HL-60 (cell line): ENCODE measurements at places on chromosomes 6 and 20.

DNA sequence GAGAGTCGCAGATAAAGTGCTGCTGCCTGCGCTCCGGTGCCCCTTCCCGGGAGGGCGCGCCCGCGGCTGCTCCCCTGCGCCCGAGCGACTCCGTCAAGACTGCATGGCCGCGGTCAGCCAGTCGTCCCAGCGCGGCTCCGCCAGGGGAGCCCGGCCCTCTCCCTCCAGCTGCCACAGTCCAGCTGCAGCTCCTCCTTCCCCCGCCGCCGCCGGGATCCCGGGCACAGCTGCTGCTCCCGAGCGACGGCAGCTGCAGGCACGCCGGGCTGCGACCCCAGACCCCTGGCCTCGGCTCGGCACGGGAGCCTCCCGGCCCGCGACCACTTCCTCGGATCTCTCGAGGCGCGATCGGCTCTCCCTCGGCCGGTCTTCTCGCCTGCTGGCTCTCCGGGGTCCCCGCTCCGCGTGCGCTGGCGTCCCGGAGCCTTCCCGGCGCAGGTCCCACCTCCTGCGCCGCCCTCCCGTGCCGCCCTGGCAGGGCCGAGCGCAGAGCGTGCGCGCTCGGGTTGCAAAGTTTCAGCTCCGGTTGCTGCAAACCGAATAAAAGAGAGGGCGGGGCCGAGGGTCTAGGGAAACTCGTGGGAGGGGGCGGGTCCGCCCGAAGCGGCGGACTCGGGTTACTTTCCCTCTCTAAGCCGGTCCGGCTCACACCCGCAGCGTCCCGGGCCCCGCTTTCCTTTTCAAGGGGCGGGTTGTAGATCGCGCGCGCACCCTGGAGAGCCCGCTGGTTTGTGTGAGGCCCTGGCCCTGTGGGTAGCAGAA, at the start of gene CNKSR3:
CNKSR3 (minus strand) TSS at position 542 of the 762 bp plus-strand sequence. CDS start 571 bp downstream, outside the sequence.
- peak; percentile 32 for DNase-seq

DNA sequence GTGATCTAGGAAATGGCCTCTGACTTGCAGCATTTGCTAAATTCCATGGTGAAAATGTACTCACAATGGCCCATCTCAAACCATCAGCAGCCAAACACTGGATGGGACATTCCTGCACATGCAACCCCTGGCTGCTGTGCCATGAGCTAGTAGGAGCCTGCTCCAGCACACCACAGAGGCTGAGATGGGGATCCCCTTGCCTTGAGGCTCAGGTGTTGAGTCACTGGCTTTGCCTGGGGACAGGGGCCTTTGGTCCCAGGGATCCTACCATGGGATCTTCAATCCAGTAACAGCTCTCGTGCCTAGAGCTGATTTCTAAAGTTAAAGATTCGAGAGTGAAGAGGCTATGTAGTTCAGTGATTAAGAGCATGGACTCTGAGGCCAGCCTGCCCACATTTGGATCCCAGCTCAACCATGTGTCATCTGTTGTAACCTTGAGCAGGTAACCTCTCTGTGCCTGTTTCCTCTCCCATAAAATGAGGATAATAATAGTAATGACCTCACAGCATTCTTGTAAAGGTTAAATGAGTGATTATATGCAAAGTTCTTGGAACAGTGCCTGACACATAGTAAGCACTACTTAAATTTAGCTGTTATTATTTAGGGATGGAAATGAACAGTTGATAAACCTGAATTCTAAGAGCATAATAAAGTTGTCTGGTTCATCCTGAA, 16.4 kb downstream of the FOXQ1 start:
- no peak for DNase-seq

GRCh38 chr6:89471287-89471867, 38.4 kb downstream of the ANKRD6 start:
- DNase-seq, result no peak

DNA sequence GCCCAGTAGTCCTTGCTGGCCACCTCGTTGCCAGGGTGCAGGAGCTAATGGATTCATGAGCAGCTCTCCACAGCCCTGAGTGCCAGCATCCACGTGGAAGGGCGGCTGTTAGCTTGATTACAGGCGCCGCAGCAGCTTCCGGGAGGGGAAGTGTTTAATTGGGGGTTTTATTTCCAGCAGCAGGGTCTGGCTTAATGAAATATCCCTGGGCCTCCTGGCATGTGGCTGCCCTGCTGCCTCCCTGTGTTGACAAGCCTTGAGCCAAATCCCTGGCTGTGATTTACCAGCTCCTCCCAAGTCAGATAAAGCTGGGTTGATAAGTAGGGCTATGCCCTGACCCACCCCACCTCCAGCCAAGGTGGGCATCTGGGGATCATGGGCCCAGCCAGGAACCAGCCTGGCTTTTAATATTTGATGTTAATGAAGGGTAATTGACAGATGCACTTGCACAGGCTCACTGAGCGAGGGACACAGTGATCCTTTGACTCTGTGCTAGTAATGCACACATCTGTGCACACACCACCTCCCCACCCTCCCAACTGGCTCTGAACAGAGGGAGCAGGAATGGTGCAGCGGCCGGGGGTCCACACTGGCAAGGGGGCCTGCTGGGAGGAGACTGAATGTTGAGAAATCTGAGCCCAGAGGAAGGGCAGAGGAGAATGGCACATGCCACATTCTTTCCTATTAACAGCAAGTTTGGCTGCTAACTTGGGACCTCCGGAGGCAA, 13.6 kb downstream of the GLP1R start:
- no peak for DNase-seq

DNA sequence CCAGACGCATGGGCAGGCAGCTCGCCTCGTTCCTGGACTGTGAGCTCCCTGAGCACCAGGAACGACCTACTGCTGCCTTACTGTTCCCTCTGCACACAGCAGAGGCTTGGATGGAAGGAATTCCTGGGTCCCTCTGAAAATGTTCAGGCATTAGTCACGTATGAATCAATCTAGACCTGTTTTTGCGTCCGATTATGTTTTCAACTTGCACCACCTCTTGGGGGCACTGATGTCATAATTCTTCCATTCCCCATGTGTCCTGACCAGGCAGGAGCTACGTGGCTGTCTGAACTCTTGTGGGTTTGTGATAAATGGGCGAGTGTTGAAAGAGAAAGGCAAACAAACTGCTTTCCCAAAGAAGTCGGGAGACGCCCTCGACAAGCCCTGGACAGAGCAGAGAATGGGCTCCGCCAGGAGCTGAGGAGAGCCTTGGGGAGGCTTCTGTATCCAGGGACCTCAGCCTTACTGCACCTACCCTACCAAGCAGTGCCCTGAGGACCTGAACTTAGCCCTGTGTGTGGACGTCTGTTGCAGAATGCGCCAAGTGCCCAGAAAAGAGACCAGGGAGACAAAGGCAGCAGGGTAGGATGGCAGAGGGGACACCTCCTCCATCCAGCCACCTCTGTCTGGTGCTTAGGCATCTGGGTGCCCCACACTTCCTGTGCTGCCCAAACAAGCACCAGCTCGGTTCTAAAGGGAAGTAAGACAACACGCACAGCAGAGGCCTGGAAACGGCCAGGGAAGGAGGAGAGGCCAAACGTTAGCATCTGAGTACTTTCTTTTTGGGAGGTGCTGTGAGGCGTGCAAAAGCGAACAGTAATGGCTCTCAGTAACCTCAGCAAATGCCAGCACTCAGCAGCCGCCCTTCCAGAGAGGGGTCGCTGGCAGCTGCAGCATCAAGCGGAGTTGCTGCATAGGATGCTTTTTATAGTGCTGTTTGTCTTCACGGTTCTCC, 124.2 kb downstream of the LY86 start:
- DNase-seq, result peak; percentile 96

- DNase-seq, result no peak
Measured at GRCh38 chr6:4814212-4814611, 38.0 kb downstream of the CDYL start.

DNA sequence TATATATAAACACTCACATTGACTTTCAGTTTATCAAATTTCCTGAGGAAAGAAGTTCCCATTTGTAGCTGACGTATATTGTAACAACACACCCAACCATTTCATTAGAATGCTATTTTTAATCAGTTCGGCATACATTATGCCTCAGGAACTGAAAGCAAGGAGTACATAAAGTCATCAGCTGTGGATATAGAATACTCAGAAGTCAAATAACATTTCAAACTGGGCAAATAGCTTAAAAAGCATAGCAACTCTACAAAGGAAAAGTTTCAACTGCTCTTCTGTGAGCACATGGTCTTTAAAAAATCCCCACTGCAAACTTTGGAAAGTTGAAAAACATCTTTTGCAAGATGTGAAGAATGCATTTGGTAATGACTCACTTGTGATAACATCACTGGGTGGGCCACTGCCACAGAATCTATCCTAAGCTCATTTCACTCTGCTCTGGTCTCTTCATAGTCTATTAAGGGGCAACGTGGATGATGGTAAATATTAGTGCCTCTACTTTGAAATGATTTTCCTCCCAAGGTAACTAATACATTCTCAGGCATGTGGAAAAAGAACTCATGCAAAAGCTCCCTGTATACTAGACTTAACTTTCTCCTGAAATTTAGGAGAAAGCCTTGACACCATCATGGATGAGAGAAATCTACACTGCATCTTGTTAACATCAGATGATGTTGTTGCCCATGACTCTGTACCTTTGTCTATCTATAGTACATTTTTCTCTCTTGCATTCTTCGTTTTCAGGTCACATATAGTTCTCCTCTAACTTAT, 49.2 kb downstream of the FYN start:
- DNase-seq, result no peak

- DNase-seq, result no peak
Measured at GRCh38 chr6:85346196-85346595, 103.7 kb upstream of the NT5E start.

DNA sequence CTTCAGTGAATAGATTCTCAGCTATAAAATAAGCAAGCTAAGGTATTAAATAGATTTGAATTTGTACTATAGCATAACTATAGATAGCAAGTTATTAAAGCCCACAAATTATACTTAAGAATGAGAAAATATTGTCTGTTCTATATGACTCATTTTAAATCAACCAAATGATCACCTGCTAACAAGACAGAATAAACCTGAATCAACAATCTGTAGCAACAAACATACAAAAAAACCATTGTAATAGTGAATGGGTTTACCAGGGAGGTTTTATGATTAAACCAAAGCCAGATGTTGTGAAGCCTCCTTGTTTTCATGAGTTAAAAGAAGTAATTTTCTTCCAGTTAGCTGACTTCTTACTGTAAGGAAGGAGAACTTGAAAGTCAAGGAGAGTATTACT, 71.9 kb upstream of the HTR1B start:
- no peak for DNase-seq
